Skeletal muscle cell (primary cell): ENCODE measurements at places on chromosomes 4 and X.

DNA sequence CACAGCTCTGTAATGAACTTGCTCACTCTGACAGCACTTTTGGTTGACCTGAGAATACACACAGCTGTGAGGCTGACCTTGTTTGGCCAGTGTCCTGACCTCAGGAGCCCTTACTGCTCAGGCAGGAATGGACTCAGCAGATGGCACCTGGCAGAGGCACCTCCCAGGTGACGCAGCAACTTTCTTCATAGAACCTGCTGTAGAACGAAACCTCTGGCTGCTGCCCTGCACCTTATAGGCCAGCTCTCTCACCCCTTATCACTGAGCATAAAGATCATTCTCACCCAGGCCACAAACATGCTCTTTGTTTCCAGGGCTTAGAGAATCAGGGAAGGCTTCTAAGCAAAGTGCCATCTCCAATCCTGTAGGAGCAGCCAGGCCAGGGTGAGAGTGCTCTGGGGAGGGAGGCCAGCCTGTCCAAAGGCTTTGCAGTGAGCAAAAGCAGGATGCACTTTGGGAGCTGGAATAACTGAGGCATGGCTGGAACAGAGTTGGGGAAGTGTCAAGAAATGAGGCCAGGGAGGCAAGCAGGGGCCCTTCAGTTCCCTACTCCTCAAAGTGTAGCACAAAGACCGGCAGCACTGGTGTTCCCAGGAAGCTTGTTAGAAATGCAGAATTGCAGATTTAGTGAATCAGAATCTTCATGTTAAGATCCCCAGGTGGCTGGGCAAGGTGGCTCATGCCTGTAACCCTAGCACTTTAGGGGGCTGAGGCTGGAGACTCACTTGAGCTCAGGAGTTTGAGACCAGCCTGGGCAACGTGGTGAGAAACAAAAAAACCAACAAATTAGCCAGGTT is 13.3 kb upstream of the CENPU start:
- no peak for DNase-seq

DNA sequence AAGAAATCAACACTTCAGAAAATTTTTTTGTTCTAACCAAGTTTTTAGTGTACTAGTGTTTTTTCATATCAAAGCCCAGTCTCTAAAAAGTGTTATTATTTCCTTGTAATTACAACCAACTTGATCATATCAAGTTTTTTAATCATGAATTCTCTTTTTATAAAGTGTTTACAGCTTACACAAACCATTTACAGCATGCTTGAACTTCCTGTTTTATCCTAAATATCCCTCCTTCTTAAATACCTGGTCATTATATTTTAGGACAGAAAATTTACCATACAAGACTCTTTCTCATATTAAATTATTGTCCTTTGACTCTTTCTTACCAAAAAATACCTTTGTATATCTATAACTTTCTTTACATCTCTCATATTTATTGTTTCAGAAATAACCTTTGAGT is 89.4 kb upstream of the NPY2R start:
- no peak for DNase-seq

GRCh38 chr4:151359576-151359975 is 34.2 kb upstream of the SH3D19 start:
- no peak for DNase-seq

DNA sequence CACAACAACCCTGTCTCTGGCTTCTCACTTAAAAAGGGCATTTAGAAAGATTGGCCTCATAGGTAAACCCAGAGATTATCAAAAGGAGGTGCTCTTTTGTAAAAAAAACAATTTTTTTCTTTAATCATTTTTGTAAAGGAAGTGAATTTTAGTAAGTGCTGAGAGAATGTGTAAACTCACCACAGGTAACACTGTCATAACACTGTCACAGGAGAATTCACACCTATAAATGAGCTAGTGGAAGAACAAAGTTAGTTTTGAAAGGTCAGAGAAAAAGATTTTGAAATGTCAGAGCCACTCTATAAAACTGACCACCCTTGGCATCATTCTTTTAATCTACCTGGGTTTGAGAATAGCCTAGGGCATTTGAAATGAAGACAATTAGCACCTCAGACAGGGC is 3.3 kb upstream of the SH2D1A start:
- DNase-seq: no peak

GRCh38 chr4:147768113-147768512 is 36.2 kb downstream of the ARHGAP10 start:
- peak; percentile 67 for DNase-seq

DNA sequence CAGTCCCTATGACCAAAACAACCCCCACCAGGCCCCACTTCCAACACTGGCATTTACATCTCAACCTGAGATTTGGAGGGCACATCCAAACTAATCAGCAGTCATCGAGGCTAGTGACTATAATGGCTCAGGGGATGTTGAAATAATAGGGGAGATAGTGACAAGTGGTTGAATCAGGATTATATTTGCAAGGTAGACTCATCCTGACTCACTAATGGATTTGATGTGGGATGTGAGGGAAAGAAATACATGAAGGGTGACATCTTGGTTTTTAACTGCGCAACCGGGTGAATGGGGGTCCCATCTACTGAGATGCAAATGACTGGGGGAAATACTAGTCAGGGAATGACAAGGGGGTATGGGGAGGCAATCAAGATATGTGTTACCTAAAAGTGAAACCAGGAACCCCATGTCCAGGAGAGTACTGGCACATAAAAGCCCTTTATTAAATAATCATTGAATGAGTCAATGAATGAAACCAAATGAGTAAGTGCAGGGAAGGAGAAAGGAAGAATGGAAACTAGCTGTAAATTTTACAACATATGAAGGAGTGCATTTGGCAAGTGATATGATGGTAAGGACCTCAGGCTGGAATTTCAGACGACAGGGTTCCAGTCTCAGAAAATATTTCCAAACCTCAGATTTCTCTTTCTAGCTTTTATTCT is 78.3 kb downstream of the PARM1 start:
- no peak for DNase-seq

DNA sequence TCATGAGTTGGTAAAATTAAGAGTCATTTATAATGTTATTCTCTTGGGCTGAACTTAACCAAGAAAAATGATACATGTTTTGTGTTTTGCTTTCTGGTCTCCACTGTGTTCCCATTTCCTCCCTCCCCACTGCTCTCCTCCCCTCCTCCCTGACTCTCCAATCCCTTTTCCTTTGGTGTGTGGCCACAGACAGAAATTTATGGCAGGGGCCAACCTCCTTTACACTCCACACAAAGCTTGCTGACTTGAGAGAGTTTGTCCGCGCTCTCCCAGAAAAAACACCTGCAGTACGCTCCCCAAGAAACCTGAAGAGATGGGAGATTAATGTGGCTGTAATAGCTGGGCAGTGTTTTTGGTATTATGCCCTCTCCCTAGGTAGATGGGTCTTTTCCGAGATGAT is 88.9 kb downstream of the ALPK1 start:
- DNase-seq: no peak

DNA sequence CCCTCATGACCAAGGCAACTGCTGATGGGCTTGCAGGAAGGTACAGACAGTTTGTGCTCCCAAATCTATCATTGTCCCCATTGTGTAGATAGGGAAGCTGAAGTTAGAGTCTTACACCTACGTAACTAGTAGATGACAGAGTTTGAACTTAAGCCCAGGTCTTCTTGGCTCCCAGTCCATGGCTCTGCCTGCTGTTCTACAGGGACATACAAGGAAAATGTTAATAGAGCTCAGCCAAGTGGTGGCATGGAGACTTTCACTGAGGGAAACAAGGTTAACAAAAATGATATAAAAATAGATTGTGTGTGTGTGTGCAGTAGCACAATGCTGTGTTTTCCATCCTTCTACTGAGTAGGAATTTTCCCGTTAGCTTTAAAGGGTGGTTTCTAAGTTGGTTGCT is 936.5 kb downstream of the RPA4 start:
- no peak for DNase-seq

GRCh38 chr4:179709961-179710624 is 2267.9 kb upstream of the AGA start:
- DNase-seq: no peak

DNA sequence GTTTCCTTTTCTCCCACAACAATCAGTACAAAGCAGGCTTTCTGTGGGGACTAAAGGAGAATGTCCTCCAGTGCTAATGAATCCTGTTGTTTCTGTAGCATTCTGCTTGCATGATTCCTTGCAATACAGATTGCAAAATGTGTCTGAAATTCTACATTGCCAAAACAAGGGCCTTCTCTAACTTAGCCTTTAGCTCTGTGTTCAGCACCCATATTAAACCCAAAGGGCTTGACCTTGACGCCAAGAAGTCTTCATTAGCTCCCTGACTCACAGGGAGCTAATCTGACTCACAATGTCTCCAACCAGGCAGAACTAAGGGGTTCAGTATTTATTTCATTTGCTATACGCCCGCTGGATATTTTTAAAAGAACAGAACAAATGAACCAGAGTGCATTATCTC is 241.4 kb upstream of the CLNK start:
- peak; percentile 50 for DNase-seq

- no peak for DNase-seq
These were observed 103.5 kb downstream of the IRF2 start for GRCh38 chr4:184370711-184371389.

- no peak for DNase-seq
These were observed 17.8 kb upstream of the PAGE2B start for GRCh38 chrX:55056820-55057674.

GRCh38 chr4:139245590-139245989 is 34.4 kb downstream of the MGARP start:
- no peak for DNase-seq

- no peak for DNase-seq
These were observed 37.5 kb downstream of the ANXA3 start for GRCh38 chr4:78588894-78589545.

GRCh38 chr4:74665346-74665745 is 129.0 kb downstream of the BTC start:
- DNase-seq: no peak

DNA sequence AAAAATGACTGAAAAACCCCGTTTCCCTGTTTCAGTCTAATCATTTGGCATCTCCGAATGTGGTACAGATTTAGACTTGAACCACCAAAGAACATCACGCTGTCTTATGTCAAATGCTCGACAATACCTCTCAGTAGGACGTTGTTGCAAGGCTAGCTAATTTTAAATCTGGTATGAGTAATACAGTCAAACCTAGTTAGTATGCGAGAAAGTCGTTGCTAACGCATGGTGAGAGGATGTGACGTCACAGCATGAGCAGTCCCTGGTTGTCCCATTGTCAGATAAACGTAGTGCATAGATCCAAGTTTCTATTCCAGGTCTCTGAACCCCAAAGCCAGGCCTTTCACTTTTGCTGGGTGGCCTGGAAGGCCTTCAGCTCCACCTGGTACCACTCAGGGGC is 44.7 kb downstream of the SETD7 start:
- no peak for DNase-seq

GRCh38 chr4:109111031-109111430 is 191.4 kb downstream of the COL25A1 start:
- DNase-seq: peak; percentile 36

GRCh38 chr4:52945326-52945898 is 83.3 kb downstream of the RASL11B start:
- DNase-seq: no peak

GRCh38 chr4:155487210-155487609 is 110.4 kb upstream of the MAP9 start:
- no peak for DNase-seq

GRCh38 chr4:139525414-139525813 is 30.6 kb downstream of the SETD7 start:
- no peak for DNase-seq

GRCh38 chrX:94400488-94400887 is 726.5 kb downstream of the FAM133A start:
- DNase-seq: no peak

- no peak for DNase-seq
These were observed 167.6 kb upstream of the DKK2 start for GRCh38 chr4:107203733-107204132.

DNA sequence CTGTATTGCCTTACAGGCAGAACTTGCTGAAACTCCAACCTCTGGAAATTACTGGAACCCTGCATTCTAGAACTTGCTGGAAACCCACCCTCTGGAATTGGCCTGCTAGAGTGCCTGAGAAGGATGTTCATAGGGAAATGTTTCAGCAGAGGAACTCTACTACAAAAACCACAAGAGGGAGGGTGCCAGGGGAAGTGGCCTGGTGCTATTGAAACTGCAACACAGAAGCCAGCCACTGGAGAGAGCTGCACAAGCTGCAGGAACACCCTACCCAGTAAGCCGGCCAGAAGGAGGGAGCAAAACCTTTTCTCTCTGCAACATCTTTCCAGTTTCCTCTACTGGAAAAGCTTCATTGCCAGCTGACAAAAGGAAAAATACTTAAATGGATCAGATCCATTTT is 2.5 kb upstream of the BRWD3 start:
- no peak for DNase-seq

- DNase-seq: no peak
These were observed 24.0 kb downstream of the NPY5R start for GRCh38 chr4:163367651-163368050.

GRCh38 chr4:25095837-25096236 is 64.4 kb downstream of the SEPSECS start:
- no peak for DNase-seq

DNA sequence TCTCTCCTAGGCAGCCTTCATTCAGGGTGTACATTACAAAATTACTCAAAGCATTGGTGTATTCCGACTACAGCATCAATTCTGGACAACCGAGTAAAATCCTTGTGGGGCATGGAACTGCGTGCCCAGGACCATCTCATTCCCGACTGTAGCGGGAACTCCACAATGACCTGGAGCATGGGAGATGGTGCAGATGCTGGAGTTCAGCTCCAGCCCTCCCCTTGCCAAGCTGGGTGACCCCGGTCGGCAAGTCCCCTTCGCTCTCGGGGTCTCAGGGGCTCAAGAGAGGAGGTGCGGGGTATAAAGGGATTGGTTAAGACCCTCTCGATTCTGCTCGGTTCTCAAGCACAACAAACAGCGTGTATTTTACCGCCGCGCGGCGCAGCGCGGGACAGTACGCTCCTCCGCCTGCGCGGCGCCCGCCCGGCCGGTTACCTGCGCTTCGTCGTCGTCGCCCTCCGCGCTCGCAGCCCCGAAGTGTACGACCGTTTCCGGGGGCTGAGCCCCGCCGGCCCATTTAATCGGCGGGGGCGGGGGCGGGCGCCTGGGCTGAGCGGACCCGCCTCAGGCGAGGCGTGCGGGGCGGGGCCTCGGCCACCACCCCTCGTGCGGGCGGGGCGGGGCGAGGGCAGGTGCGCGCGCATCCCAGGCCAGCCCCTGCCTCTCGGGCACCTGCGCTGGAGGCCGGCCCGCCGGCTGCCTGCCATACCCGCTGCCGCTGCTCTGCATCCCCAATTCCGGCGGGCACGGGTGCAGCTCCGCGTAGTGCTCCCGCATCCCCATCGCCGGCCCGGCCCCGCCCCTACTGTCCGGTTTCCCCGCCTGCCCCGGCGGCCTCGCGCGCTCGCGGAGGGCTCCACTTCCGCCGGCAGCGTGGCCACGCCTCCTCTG is at the start of gene G6PD:
Gene G6PD (minus strand): TSS at position 493 of the 891 bp plus-strand sequence. CDS start 691 bp downstream, outside the sequence.
- DNase-seq: no peak

- no peak for DNase-seq
These were observed 4.6 kb downstream of the MPP1 start for GRCh38 chrX:154800478-154801210.

DNA sequence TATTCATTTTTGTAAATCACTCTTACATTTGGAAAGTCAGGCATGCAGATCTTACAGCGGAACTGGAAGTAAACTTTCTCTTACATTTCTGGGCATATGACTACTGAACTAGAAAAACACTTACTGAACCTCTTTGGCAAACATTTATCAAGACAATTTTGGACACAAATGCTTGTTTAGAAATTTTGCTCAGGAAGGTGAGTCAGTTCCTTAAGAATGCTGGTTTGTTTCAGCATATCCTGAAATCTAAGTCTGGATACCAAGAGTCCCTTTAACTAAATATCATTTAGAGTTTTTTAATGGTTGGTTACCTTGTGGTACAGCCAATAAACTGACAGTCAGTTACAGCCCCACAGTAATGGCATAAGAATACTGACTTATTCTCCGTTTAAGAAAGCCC is 15.0 kb downstream of the SHISA3 start:
- DNase-seq: peak; percentile 70
